NCI-H1436 (cell line): ENCODE measurements at places on chromosomes 4 and X.

GRCh38 chrX:506341-506740 lies 119.6 kb upstream of the PPP2R3B start:
- DNase-seq: no peak

DNA sequence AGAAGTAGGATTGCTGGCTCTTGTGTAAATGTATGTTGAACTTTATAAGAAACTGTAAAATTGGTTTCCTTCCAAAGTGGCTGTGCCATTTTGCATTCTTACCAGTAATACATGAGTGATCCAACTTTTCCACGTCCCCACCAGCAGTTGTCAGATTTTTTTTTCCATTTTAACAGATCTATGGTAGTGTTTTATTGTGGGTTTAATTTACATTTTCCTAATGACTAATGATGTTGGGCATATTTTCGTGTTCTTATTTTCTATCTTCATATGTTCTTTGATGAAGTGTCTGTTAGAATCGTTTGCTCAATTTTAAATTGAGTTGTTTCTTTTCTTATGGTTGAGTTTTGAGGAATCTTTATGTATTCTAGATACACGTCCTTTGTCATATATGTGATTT lies 56.2 kb downstream of the PHEX start:
- no peak for DNase-seq

- no peak for DNase-seq
Measured at GRCh38 chr4:9611101-9611500, 166.9 kb downstream of the DEFB131A start.

GRCh38 chr4:1345903-1346780 lies 866 bp upstream of the UVSSA start:
- peak; percentile 23 for DNase-seq

DNA sequence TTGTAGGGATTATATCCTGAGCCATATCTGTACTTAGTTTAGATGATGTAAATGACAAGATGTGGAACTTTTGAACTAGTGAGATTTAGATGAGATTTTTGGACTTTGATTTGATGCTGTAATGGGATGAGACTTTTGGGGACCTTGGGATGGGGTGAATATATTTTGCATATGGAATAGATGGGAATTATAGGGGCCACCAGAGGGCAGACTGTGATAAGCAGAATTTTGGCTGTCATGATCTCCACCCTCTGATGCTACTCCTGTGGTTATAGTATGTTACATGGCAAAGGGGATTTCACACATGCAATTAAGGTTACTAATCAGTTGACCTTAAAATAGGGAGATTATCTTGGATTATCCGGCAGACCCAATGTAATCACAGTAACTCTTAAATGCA lies 214.0 kb upstream of the NHS start:
- no peak for DNase-seq

- DNase-seq: no peak
Measured at GRCh38 chr4:39063430-39063829, 1.4 kb downstream of the KLHL5 start.

DNA sequence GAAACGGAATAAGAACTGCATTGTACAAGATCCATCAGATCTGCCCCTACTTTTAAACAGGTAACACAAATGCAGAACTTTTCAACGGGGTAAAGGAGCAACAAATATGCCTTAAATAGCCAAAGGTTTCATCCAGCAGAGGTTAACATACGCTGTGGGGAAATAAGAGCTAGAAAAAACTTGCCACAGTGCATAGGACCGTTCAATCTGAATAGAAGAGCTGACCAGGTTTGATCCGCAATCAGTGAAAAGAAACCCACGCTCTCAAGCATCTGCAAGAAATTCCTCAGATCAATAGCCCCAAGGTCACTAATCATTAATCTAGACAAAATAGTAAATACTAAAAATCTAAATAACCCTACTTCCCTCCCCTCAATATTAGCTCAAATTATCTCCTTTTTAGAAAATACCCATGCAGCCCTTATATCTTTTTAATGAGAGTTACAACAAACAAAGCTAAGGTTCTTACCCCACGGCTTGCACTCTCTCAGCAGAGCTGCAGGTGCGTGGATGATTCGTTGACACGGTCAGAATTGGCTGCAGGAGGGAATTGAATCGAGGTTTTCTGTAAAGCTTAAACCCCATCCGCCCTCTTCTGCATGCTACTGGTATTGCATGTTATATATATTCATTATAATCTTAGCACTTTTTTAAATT lies at the start of gene TLR10:
TSS of gene TLR10 (minus strand) at position 539 of the 657 bp plus-strand sequence. CDS start 7,400 bp downstream, outside the sequence.
- peak; percentile 51 for DNase-seq

GRCh38 chr4:10460313-10461047 lies 3.3 kb upstream of the ZNF518B start:
- no peak for DNase-seq

DNA sequence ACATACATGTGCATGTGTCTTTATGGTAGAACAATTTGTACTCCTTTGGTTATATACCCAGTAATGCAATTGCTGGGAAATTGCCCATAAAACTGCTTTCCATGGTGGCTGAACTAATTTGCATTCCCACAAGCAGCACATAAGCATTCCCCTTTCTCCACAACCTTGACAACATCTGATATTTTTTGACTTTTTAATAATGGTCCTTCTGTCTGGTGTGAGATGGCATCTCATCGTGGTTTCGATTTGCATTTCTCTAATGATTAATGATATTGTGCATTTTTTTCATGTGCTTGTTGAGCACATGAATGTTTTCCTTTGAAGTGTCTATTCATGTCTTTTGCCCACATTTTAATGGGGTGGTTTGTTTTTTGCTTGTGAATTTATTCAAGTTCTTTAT lies 166.0 kb downstream of the TMEM47 start:
- no peak for DNase-seq

- DNase-seq: no peak
Measured at GRCh38 chr4:21554500-21554899, 394.1 kb downstream of the KCNIP4 start.

DNA sequence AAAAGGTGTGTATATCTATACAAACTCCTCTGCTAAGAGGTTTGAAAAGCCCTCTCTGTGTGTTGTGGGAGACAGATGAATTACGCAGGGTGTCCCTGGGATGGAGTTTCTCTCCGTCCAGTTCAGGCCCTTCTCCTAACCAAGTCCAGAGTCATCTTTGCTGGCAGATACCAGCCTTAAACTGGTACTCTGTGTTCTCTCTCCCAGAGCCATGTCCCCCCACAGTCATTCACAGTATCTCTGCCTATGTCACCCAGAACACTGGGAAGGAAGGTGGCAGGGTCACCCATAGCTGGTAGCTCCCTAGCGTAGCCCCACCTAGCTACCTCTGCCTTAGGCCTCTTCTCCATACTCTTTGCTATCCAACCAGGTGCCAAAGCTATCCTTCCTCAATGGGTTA lies 8.9 kb downstream of the AMER1 start:
- no peak for DNase-seq

- no peak for DNase-seq
Measured at GRCh38 chrX:39613997-39614679, 483.6 kb downstream of the BCOR start.

DNA sequence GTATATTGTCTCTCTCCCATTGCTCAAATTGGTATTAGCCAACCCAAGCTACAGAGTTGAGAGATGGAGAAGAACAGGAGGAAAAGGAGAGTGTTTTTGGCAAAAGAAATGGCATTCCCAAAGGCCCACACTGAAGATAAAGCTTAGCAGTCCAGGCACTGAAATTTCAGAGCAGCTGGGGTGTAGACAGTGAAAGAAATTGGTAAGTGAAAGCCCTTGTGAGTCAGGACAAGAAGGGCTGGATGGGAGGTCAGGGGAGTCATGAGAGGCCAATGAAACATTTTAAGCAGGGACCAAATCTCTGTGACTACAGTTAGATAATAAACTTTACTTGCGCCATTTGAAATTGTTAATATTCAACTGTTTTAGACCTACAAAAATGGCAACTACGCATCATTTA lies 177.7 kb downstream of the ADAMTS3 start:
- no peak for DNase-seq

DNA sequence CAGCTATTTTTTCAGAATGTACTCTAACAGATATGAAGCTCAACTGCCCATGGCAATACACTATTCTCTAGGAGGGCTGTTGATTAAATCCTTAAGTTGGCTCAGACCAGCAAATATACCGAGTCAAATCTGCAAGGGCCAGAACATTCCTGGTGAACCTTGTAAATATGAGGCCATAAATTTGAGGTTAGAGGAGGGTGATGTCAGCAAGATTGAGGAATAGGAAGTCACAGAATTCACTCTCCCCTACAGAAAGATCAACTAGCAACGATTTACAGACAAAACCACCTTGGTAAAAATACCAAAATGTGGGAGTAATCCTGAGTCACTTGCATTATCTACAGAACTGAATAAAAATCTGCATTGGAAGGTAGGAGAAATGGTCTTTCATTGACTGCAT lies 399.3 kb downstream of the GPM6A start:
- no peak for DNase-seq

GRCh38 chr4:58936436-58936835 lies 1826.3 kb upstream of the IGFBP7 start:
- no peak for DNase-seq

GRCh38 chr4:128776794-128777216 lies 32.7 kb upstream of the JADE1 start:
- peak; percentile 31 for DNase-seq

DNA sequence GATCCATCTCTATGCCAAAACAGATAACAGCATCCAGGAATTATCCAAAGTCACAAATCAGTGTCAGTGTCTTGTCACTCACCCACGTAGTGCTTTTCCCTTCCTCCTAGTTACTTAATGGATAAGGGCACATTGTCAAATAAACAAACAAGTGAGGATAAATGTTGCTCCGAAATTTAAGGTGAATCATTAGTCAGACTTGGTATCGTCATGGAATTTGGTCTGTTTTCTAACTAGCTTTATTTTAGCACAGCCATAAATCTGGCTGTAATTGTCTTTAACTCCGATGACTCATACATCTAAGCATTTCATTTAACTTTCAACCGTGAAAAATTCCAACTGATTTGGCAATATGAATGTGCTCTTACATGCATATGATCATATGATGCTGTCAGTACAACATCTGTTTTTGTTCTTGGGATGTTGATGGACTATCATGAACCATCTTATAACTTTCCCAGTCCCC lies 83.3 kb downstream of the SNCA start:
- no peak for DNase-seq

- DNase-seq: no peak
Measured at GRCh38 chrX:152869972-152870371, 27.9 kb upstream of the ZNF185 start.

- DNase-seq: no peak
Measured at GRCh38 chrX:38965888-38966287, 164.6 kb downstream of the MID1IP1 start.

- no peak for DNase-seq
Measured at GRCh38 chrX:44155126-44155525, 181.9 kb upstream of the NDP start.

- DNase-seq: no peak
Measured at GRCh38 chrX:24658421-24658820, 11.3 kb upstream of the PCYT1B start.

DNA sequence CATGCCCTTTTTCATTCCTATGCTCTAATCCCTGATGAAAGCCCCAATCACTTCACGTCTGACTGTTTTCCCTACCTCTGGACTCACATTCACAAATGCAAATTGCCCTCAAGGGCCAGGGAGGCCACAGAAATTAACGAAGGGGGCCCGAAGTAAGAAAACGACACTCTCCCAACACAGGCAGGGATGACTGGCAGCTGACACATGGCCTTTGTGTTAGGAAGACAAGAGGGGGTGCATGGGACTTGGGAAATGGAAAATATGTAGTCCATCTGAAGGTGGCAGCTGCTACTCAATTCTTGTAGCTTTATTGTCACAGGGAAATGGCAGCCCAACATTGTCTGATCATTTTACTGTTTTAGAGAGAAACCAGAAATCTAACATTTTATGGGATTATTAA lies 12.3 kb upstream of the SPARCL1 start:
- no peak for DNase-seq

DNA sequence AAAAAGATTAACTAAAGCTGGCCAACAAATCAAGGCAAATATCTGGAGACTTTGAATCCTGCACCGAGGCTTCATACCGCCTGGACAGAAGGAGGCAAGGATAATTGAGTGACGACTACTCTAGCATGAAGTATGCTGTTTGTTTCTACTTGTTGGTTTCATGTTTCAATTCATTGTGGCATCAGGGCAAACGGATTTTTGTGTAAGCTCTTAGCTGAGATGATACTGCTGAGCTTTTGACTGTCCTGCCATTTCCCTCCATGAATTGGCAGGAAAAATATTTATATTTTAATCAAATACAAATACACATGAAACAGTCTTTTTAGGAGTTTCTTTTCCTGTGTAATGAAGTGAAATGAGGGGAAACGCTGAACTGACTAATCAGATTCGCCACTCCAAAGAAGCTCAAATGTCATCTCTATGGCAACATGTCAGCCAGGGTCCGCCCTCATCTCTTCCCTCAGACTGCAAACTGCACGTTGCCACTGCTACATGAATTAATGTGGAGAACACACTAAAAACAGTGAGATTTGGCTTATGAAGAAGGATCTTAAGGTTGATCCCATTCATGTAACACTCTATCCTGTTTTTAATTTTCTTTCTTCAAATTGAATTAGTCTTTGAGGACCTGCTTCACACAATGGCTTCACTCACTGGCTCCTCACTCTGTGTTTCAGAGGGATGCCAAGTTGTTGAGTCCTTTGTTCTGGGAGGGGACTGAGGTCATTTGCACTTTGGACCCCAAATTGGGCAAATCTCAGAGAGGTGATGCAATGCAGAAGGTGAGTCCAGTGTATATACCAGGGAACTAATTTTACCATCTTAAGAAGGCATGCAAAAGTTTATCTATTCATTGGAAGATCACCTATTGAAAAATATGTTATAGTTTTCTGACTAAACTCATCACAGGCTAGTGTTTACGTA lies 149.6 kb upstream of the MID1 start:
- peak; percentile 37 for DNase-seq

DNA sequence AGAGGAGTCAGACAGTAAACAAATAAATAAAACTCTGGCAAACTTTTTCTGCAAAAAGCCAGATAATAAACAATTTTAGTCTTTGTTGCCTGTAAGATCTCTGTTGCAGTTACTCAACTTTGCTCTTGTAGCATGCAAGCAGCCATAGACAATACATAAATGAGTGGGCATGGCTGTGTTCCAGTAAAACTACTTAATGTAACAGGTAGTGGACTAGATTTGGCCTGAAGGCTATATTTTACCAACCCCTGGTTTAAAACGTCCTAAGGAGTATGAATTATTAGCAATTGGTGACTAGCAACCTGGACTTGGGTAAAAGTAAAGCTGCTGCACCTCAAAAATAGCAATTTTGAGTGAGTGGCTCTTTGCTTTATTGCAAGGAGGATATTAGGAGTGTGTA lies 30.9 kb downstream of the SLAIN2 start:
- no peak for DNase-seq

DNA sequence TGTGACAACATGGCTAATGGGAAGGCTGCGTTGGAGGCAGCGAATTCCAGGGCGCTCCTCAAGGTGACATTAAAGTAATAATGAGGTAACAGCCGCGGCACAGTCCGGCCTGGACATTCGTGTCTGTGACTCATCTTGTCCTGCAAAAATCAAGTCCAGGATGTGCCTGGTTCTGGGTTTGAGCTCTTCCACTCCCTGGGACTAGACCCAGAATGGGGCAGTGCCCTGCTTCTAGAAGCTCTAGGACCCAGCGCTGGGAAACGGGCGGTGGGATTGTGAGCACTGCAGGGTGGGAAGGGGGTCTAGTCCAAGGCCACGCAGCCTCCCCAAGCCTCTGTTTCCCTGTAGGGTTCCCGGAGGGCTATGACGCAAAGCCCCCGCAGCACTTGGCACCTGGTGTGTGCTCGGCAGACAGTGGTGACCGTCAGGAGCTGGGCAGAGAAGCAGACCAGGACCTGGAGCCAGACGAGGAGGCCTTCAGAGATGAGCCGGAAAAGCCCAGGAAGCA lies 34.9 kb downstream of the HMX1 start:
- no peak for DNase-seq
